ENCODE measurements at places on chromosomes 1 and 21. TPM values are rescaled to one million over a fixed set of nuclear protein-coding genes. Genes with fewer than 3 reads are reported as not detected.

GRCh38 chr1:225940385-225941151 is 452 bp downstream of the LEFTY2 start:
- no peak for DNase-seq

- DNase-seq = no peak
These were observed 1.7 kb upstream of the DUSP10 start for GRCh38 chr1:221743416-221744208.

DNA sequence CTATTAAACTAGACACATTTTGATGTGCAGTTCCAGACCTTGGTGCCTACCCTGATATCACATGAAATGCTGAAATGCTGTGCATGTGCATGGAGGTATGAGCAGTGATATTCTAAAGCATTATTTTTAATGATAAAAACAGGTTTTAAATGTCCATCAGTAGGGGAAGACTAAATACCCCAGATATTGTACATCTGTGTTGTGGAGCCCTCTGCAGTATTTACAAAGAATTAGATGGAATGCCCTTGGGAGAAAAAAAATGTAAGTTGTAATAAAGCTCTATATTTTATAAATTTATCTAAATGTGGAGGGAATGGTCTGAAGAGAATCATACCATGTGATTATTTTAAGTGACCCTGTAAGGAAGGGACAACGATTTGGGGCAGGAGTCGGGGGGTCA is 39.1 kb upstream of the IGSF5 start:
- no peak for DNase-seq

GRCh38 chr1:88774151-88774556 is 90.1 kb downstream of the PKN2 start:
- DNase-seq = no peak

Gene TMCC2
- 0.83 TPM for total RNA-seq

GRCh38 chr1:228347181-228347580 is 59.5 kb downstream of the TRIM11 start:
- DNase-seq = peak; percentile 39

DNA sequence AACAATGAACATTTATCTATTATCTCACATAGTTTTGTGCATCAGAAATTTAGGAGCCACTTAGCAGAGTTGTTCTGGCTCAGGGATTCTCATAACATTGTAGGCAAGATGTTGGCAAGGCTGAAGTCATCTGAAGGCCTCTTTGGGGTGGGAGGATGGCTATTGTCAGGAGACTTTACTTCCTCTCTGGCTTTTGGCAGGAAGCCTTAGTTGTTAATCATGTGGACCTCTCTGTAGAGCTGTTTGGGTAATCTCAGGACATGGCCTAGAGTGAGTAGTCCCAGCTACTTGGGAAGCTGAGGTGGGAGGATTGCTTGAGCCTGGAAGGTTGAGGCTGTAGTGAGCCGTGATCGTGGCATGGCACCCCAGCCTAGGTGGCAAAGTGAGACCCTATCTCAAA is 40.2 kb downstream of the RASAL2 start:
- DNase-seq = no peak

Gene NBPF14
- 5.4 TPM for total RNA-seq

DNA sequence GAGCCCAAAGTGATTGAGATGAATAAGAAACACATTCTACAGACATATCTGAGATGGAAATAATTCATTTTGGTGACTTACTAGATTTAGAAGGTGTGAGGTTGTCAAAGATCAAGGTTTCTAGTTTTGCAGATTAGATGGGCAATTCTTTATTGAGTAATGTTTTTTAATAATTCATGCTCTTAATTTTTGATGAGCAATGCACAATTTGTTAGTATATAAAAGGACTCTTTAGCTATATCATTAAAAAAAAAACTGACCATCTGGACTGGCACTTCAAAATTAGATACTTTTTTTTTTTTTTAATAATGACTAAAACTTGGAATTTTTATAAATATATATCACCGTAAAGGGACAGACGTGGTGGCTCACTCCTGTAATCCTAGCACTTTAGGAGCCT is 63.9 kb downstream of the FMN2 start:
- no peak for DNase-seq

DNA sequence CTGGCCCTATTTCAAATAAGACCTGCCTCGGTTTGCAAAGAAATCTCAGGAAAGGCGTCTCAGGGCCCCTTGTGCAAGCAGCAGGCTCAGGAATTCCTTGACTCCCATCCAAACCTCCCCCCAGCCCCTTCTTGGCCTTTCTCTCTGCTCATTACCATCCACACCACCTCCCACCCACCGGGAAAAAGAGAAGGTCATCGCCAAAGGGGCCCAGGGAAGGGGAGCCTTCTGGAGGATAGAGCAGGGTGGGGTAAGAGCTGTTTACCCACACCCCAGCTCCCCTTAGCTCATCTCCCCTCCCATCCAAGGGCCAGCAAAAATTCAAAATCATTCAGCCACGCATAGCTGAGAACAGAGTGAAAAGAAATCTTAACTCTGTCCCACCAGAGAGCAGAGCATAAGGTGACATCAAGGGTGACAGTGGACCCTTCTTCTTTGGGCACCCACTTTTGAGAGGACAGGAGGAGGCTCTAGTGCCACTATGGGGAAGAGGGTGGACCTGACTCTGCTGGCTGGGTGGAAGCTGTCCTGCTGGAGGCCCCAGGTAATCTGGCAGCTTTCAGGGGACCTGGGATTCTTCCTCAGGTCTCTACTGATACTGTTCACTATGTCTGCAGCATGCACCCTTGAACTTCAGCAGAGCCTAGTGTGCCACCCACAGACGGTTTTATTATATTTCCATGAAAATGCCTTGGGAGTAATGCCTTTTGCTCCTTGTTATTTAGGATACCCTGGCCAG is 3.9 kb upstream of the WNT2B start:
- no peak for DNase-seq

- DNase-seq = peak; percentile 69
These were observed 5.1 kb downstream of the MAP7D1 start for GRCh38 chr1:36160949-36161485.

DNA sequence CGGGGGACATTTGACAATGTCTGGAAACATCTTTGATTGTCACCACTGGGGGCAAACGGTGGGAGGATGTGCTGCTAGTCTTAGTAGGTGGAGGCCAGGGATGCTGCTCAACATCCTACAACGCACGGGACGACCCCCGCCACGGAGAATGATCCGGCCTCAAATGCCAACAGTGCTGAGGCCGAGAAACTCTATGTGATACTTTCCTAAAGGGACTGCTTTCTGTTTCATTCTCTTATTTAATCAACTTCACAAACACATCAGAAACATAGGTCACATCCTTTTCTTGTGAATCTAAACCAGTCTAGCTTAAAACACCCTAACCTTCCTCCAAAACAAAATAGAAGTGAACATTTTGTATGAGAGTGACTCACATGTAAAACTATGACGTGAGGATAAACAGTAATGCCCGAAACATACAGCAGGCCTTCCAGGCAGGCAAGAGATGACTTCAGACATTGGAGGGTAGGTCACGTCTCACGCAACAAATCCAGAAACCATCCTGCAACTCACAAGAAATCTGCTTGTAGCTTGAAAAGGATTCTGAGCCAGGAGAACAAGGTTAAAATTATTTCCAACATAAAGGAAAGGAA is 37.2 kb upstream of the ETS2 start:
- DNase-seq = no peak

- DNase-seq = no peak
These were observed 110.3 kb downstream of the DUSP10 start for GRCh38 chr1:221631556-221631955.

- DNase-seq = no peak
These were observed 5.8 kb upstream of the SSR2 start for GRCh38 chr1:156026588-156026987.

Gene KLHL20
- 5.9 TPM for total RNA-seq

Gene PCP4L1
- not detected for total RNA-seq

Gene TRIM45
- total RNA-seq = 5.8 TPM

- DNase-seq = no peak
These were observed 81.8 kb upstream of the WARS2 start for GRCh38 chr1:119222271-119222670.

- no peak for DNase-seq
These were observed 99.7 kb downstream of the LMO4 start for GRCh38 chr1:87428367-87428766.

DNA sequence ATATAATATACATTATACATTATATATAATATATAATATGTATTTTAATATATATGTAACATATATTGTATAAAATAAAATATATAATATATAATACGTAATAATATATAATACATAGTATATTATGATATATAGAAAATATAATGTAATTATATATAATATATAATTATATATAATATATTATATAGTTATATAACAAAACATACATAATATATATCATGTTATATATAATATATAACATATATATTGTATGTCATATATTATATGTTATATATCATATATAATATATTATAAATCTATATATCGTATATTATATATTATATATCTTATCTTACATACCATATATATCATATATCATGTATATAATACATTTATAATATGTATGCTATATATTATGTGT is 248.2 kb upstream of the TPTE start:
- DNase-seq = no peak

DNA sequence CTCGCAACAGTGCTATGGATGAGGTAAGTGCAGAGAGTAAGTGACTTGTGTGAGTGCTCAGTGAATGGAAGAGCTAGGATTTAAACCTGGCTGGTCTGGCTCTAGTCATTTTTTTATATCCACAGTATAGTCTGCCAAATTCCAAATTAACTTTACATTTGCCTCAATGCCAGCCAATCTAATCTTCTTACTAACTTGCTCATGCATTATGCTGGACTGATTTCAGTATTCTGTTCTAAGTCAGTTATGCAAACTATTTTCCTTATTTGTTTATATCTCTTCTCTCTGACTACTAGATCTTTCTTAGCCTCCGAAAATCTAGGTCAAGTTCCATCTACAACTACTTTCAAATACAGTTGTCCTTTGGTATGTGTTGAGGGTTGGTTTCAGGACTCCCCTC is 133.3 kb downstream of the XPR1 start:
- no peak for DNase-seq

Gene CFAP74
- not detected for total RNA-seq

Gene LCE1B
- not detected for total RNA-seq

- no peak for DNase-seq
These were observed 114.9 kb upstream of the SLC45A1 start for GRCh38 chr1:8203056-8203455.

GRCh38 chr1:32219022-32219421 is 3.1 kb downstream of the TMEM234 start:
- no peak for DNase-seq

GRCh38 chr1:6960291-6960811 is 175.1 kb downstream of the CAMTA1 start:
- no peak for DNase-seq

GRCh38 chr1:46725736-46726108 is 6.8 kb upstream of the EFCAB14 start:
- no peak for DNase-seq

- no peak for DNase-seq
These were observed 7.2 kb upstream of the CLCA1 start for GRCh38 chr1:86461482-86461881.

- DNase-seq = no peak
These were observed 342.1 kb upstream of the NR5A2 start for GRCh38 chr1:199685369-199685768.

DNA sequence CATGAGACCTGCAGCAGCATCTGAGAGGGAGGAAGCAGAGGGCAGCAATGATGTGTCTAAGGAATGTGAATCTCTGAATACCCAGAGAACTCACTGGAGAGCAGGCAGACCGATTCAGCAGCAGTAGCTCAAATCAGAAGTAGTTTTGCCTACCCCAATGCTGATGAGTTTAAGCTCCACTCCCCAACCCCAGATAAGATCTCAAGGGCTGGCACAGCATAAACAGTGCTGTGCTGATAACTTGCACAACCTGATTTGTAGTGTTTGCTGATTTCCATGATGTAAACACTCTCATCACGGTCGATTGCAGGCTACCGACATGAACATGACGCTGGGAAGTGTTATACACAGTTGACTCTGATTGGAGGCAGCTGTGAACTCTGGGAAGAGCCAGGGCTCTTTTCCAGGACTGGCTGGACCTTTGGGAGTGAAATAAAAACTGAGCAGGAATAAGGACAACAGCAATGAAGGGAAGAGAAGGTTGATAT is 11.2 kb upstream of the HMGCS2 start:
- no peak for DNase-seq

GRCh38 chr1:161803181-161803580 is 37.1 kb downstream of the ATF6 start:
- no peak for DNase-seq

GRCh38 chr1:183783767-183784637 is 20.9 kb upstream of the RGL1 start:
- peak; percentile 56 for DNase-seq

Gene ELAPOR1
- 186 TPM for total RNA-seq

- DNase-seq = no peak
These were observed 4.1 kb downstream of the ARMH1 start for GRCh38 chr1:44678626-44679025.

GRCh38 chr1:85957760-85958159 is 198.8 kb downstream of the COL24A1 start:
- no peak for DNase-seq

Gene OR2G6
- not detected for total RNA-seq

Gene OR6F1
- total RNA-seq = not detected

DNA sequence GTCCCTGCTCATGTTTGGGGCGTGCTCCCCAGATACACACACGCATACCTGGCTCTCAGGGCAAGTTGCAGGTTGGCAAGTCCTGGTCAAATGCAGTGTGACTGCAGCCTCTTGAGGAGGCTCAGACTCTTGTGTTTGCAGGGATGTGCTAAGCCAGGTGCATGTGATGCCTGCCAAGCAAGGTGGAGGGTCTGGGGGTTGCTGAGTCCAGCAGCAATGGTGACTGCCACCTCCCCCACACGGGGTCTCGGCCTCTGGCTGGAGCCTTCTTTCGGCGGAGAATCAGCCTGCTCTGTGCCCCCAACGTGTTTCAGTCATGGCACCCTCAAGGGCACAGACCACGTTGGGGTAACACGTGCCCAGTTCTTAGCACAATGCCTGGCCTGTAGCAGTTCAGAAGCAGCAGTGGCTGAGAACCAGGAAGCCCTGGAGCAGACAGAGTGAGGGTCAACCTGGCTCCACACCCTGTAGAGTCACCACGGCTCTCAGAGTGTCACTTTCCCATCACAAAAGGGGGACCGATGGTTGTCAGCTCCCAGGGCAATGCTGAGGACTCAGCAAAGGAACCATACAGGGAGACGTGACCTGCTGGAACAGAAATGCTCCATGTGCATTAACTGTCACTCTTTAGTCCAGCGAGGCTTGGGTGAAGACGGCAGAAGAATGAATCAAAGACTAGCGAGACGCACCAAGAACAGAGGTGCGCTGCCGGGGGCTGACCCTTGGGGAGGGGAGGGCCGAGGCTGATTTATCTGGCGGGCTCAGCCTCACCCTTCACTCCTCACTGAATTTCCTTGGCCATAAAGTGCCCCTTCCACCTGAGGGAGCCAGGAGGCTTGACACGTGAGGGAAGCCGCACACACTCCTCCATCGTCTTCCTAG is 109.0 kb downstream of the PGBD5 start:
- DNase-seq = no peak

All from pancreas (tissue), 10 donors.